Stimulated activated CD8-positive, alpha-beta memory T cell treated with anti-CD3 and anti-CD28 coated beads, Interleukin-12 subunit alpha, Interleukin-12 subunit beta, amount 100 ng/mL, for 4 hours (primary cell): ENCODE measurements at places on chromosomes 11 and 22.

GRCh38 chr11:120612513-120613263, 101.1 kb downstream of the GRIK4 start:
- no peak for DNase-seq

- no peak for DNase-seq
Measured at GRCh38 chr22:27135031-27135981, 477.9 kb downstream of the MIAT start.

DNA sequence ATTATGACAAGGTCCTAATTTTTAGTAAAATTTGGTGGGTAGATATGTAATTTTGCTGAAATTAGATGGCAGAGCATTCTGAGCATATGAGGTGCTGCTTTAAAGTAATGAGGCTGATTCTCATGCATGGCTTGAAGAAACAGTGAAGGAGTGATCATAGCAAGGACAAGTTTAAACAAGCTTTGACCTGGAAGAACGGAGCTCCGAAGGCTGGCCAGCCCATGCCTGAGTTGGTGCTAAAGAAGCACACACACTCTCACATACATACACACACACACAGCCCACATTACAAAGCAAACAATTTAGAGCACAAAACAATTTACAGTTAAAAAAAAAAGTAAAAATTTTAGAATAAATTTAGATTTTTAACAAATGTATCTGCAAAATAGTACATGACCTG, 150.7 kb downstream of the DCDC1 start:
- DNase-seq, result no peak

DNA sequence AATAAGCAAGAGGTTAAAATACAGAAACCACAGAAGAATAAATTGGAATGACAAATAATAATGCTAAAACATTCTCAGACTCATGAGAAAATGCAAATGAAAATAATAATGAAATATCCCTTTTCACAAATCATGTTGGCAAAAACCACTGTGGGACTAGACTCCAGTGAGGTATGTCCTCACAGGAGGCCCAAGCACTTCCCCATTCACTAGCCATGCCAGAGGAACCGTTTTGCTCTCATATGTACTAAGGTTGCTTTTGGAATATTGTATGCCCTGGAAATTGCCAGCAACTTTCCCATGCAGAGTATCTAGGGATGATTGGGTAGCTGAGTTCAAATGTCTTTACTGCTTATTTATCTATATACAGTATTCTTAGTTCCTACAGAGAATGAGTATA, 106.2 kb upstream of the CHORDC1 start:
- DNase-seq, result no peak

DNA sequence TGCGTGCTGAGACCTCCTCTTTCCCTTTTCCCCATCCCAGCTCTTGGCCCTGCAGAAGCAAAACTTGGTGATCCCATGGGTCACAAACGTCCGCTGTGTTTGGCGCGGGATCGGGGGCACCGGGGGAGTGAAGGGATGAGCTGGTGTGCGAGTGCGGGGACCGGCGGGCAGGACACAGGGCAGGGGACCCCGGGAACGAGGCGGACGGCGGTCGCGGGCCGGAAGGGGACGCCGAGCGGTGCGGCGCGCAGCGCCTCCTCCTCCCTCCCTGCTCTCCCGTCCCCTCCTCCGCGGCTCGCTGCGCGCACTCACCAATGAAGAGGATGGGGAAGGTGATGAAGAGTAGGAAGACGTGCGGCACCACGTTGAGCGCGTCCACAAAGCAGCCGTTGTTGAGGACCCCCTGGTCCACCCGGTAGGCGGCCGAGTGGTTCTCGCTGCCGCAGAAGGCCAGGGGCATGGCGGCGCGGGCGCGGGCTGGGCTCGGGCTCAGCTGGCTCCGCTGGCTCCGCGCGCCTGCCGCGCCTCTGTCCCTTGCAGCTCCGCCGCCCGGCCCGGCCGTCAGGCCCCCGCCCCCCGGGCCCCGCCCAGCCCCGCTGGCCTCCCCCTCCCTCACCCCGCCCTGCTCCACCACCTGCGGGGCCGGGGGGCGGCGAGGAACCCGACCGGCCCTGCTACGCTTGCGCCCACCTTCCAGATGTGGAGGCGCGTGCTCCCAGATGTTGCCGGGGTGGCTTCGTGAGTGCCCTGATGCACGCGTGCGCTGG, at the start of gene ABCC8:
Gene ABCC8 (minus strand): TSS at position 529 of the 767 bp plus-strand sequence. CDS start 69 bp downstream, at position 460.
- no peak for DNase-seq
